CD4-positive, alpha-beta T cell (primary cell): ENCODE measurements at places on chromosomes 1 and 21.

DNA sequence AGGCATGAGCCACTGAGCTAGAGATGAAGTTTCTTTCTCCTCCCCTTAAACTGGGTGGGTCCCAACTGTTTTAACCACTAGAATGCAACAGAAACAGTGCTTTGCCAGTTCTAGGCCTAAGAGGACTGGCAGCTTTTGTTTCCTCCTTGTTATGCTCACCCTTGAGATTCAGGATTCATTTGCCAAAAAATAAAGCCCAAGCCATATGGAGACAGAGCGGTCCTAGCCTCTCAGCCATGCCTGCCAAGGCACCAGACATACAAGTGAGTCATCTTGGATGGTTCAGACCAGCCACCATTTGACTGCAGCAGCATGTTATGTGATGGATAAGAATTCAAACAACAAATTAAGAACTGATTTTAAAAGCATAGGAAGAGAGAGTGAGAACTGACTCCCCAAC, 38.1 kb upstream of the STUM start:
- no peak for DNase-seq

DNA sequence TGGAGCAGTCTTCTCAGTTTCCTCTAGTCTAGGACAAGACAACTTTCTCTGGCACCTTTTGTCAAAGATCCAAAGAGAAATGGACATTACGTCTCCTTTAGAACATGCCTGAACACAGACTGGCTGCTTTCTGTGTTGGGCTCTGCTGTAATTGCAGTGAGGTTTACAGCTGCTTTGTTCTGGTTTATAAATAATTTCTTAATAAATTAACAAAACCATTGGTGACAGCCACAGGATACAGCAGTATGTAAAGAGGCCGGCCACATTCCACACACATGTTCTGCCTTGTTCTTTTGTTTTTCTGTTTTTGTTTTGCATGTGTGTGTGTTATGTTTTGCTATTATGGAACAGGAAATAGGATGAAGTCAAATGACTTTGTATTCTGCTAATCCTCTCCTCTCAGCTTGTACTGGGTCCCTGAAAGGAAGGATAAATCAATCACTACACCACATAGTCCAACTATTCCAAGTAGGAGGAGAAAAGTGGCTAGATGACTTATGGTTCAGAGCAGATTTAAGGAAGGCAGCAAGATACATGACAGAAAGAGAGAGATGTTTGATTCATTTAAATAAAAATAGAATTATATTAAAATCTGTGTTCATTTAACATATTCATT, 161.5 kb upstream of the ESRRG start:
- no peak for DNase-seq

GRCh38 chr1:95655321-95656020, 421.5 kb downstream of the RWDD3 start:
- no peak for DNase-seq

- no peak for DNase-seq
Measured at GRCh38 chr1:175322109-175322508, 129.5 kb upstream of the KIAA0040 start.

GRCh38 chr1:206094024-206094423, 23.2 kb downstream of the AVPR1B start:
- DNase-seq: no peak
